ENCODE measurements at places on chromosomes 12 and 14.

GRCh38 chr12:7935590-7936581 is at the start of gene SLC2A3:
Gene SLC2A3 (minus strand): TSS chr12:7936187. CDS start chr12:7936034, 153 bp downstream.
- DNase-seq, result no peak

- DNase-seq, result no peak
Measured at GRCh38 chr12:105257321-105257728, 21.4 kb upstream of the APPL2 start.

GRCh38 chr14:56797003-56797568 is 13.2 kb downstream of the OTX2 start:
- DNase-seq, result no peak

GRCh38 chr14:75044322-75044721 is 6.9 kb downstream of the MLH3 start:
- DNase-seq, result no peak

DNA sequence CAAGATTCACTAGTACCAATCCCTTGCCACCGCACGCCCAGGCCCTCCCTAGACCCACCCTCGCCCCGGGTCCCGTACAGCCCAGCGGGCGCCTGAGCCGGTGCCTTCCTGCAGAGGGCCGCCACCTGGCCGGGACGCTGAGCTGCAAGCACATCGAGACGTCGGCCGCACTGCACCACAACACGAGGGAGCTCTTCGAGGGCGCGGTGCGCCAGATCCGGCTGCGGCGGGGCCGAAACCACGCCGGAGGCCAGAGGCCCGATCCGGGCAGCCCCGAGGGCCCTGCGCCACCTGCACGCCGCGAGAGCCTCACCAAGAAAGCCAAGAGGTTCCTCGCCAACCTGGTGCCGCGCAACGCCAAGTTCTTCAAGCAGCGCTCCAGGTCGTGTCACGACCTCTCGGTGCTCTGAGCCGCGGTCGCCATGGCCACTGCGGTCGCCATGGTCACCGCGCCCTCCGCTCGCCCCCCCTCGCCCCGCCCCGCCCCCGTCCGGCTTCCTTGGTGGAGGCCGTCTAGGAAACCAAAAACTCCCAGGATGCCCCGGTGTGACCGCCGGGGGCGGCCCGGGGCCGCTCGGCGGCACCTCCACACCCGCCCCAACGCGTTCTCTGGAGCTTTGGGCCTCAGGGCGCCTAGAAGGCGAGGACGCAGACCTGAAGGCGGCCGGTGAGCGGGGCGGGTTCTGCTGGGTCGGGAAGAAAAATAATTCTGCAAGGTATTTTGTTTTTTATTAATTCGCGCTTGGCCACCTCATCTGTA is 3.7 kb downstream of the REM2 start:
- DNase-seq, result no peak

DNA sequence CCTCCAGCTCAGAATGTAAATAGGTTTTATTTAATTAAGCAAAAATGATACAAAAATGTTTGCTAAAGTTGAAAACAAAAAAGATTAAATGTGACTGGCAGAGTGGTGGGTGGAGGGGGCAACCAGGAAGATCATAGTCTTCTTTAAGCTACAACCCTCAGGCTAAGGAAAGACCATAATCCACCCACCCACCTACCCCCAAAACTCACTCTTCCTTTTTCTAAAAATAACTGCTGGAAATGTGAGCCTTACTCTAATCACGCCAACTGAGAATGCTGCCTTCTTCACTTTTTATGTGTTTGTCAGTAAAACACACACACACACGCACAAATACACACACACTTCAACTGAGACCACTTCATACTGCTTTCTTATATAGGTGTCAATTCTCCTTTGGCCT is 230.0 kb upstream of the EGLN3 start:
- no peak for DNase-seq

- no peak for DNase-seq
Measured at GRCh38 chr12:100801320-100801719, 6.7 kb downstream of the ANO4 start.

- DNase-seq, result no peak
Measured at GRCh38 chr14:54040846-54041245, 84.2 kb upstream of the BMP4 start.

DNA sequence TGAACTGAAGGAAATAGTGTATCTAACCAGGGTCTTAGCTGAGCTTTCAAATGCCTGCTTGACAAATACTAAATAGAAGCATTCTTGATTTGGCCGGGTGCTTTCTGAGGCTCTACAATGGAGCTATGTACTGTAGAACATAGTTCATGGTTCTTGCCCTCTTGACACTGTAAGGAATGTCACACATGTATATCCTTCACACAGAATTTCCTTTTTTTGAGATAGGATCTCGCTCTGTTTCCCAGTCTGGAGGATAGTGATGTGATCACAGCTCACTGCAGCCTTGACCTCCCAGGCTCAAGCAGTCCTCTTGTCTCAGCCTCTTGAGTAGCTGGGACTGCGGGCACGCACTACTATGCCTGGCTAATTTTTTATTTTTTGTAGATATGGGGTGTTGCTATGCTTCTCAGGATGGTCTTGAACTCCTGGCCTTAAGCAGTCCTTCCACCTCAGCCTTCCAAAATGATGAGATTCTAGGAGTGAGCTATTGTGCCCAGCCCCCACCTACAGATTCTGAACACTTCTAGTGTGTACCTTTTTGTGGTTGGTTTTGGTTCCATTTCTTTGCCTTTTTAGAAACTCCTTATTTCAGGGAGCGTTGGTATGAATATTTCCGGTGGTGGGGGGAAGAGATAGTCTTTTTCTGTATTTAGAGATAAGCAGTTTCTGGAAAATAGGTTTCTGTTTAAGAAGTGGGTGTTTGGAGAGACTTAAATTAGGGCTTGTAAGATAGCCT is 4.2 kb downstream of the MLXIP start:
- DNase-seq, result no peak

DNA sequence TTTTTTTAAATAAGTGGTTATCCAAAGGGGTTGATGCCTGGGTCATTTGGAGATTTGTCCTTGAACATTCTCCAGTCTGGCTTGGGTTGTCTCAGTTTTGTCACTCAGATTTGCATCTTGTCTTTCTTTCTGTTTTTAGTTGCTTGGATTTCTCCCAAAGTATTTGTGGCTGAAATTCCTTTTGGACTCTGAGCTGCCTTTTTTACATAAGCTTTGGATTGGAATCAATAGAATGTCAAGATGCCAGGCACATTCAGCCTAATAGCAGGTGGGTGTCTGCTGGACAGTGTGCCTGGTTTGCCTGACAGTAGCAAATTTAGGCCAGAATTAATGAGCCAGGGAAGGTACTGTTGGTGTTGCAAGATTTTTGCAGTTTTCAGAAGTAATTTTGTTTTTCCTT is 50.0 kb downstream of the FLRT2 start:
- no peak for DNase-seq
